ENCODE measurements at places on chromosomes 2 and 18. TPM values are rescaled to one million over a fixed set of nuclear protein-coding genes. Genes with fewer than 3 reads are reported as not detected.

SRD5A2 gene
- total RNA-seq = not detected

FAM117B gene
- 4.7 TPM for total RNA-seq

GKN1 gene
- total RNA-seq = not detected

R3HDM1 gene
- total RNA-seq = 8.6 TPM

Measured in fibroblast of the aortic adventitia (primary cell).